Pons (tissue), 1 donor: ENCODE measurements at places on chromosomes 4 and X.

DNA sequence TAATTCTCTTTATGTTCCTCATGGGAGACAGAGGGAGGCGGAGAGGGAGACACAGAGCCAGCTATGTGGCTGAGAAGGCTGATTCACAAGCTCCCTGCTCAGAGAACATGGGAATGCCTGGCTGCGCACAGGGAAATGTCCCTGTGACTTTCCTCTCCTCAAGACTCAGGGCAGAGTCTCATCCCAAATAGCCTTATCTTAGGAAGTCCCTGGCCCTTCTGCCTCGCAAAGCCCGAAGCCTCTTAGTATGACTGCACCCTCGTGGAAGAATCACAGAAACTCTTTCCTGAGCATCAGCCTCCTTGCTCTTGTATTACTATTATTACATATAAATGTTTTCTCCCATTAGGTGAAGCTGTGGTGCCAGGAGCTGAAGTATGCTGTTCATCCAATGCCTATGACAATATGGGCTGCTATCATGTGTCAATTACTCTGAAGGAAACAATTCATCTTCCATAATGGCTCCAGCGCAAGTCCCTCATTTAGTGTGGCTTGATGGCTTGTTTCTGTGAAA lies 230.5 kb downstream of the MGST2 start:
- DNase-seq, result no peak

DNA sequence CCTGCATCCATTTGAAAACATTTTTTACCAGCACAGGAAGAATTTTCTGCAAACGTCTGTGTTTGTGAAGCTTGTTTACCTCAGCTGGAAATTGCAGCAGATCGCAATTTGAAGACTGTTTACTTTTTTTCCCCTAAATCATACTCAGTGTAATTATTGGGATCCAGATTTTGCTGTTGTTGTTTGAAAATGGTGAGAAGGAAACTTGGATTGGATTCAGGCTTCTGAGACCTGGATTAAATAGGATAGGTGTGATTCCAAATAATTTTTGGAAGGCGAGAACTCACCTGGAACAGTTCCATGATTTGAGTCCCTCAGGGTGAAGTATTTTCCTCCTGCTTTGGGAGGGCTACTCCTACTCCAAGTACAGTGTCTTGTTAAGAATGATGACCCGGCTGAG lies 279.8 kb downstream of the STIM2 start:
- no peak for DNase-seq

- no peak for DNase-seq
These were observed 473.8 kb downstream of the ACTRT1 start for GRCh38 chrX:127578395-127578794.

- no peak for DNase-seq
These were observed 112.7 kb downstream of the CLNK start for GRCh38 chr4:10571909-10572308.

DNA sequence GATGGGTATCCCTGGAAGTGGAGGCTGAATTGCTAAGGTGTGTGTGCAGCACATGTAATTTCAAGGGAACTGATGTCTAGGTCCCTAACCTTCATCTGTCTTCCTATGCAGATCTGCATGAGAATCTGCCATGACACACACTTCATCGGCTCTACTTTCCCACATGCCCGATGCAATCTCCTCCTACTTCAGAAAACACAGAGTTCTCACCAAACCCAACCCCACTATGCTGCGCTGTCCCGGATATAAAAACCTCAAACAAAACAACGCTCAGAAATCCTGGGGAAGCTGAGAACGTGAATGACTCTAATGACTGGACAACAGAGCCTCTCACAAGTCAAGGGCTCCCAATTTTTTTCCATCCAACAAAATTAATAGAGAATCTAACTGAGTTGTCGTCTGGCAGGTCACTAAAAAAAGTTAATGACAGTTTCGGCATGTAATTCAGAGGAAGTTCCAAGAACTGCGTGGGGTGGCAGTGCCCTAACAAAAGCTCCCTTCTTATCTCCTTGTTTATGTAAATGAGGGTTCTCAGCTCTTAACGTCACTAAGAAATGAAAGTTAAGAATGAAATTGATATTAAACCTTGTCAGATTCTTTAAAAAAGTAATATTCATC lies 39.0 kb downstream of the STX18 start:
- peak; percentile 44 for DNase-seq

GRCh38 chr4:114758066-114758465 lies 159.5 kb downstream of the UGT8 start:
- peak; percentile 60 for DNase-seq
